ENCODE measurements at places on chromosomes 4 and X. TPM values are rescaled to one million over a fixed set of nuclear protein-coding genes. Genes with fewer than 3 reads are reported as not detected.

GRCh38 chrX:103794119-103794518 lies 17.5 kb downstream of the PLP1 start:
- peak overlapping the region; percentile 67 for H3K27ac ChIP-seq
- no peak for DNase-seq
- H3K27me3 ChIP-seq = peaks cover 2% of the 10 kb centered on the region
- H3K4me3 ChIP-seq = no peak overlapping the region
- peaks cover 4% of the 10 kb centered on the region for H3K4me1 ChIP-seq

DNA sequence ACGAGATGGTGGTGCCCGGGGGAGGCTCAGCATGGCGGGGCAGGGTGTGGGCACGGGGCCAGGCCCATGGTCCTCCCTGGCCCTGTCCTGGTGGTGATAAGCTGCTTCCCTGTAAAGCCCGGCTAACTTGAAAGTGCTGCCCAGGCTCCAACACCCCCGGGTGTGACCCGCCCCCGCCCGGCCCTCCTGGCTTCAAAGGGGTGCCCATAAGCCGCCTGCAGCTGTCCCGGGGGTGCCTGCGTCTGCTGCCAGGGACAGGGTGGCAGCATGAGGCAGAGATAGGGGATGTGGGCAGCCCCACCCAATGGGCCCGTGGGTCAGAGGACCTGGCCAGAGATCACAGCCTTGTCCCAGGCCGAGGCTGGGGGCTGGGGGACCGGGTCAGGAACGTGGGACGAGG lies 18.1 kb downstream of the FGFRL1 start:
- H3K4me1 ChIP-seq = peaks cover 2% of the 10 kb centered on the region
- peaks cover 2% of the 10 kb centered on the region for H3K36me3 ChIP-seq
- H3K4me3 ChIP-seq = no peak overlapping the region

MAGEA8 gene
- not detected for polyA plus RNA-seq

DNA sequence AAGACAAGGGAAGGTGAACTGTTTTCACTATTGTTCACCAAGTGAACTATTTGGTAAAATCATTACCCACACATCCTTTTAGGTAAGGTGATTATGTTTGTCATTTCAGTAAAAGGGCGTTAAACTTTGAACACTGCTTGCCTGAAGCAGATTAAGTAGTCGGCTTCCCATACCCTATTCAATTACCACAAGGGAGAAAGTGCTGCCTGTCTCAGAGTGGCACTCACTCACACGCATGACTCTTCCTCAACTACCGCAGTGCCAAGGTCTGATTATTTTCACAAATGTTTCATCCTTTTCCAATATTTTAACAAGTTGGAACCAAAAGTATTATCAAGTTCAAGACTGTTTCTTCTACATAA lies 11.0 kb downstream of the VEGFC start:
- no peaks in the 10 kb centered on the region for H3K27me3 ChIP-seq
- no peaks in the 10 kb centered on the region for H3K36me3 ChIP-seq
- peaks cover 15% of the 10 kb centered on the region for H3K4me1 ChIP-seq
- no peak for DNase-seq
- no peak overlapping the region for H3K4me3 ChIP-seq

DNA sequence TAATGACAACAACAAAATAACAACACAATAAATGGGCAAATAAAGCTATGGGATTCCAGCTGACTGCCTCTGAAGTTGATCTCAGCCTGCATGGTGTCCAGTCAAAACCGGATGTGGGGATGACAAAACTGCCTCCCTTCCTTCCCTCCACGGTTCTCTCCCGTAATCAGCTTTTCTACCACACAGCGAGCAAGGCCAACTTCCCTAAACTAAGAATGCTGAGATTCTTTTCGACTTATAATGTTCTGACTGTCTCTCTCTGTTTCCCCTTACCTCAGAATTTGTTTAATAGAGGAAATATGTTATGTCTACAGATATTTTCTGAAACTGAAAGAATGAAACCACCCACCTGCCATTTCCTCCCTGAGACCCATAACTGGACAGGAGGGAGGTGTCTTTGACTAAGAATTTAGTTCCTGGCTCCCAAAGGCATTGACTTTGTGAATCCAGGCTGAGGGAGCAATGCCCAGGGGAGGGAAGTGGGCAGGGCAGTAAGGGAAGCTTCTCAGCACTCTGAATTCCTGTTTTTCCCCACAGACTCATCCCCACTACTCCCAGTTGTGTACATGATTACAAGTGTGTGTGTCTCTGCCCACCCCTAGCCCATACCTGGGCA lies 1.0 kb upstream of the TLR1 start:
- no peaks in the 10 kb centered on the region for H3K27me3 ChIP-seq
- H3K27ac ChIP-seq = no peak overlapping the region
- H3K36me3 ChIP-seq = no peaks in the 10 kb centered on the region

PNMA6A gene
- 0.56 TPM for polyA plus RNA-seq

DNA sequence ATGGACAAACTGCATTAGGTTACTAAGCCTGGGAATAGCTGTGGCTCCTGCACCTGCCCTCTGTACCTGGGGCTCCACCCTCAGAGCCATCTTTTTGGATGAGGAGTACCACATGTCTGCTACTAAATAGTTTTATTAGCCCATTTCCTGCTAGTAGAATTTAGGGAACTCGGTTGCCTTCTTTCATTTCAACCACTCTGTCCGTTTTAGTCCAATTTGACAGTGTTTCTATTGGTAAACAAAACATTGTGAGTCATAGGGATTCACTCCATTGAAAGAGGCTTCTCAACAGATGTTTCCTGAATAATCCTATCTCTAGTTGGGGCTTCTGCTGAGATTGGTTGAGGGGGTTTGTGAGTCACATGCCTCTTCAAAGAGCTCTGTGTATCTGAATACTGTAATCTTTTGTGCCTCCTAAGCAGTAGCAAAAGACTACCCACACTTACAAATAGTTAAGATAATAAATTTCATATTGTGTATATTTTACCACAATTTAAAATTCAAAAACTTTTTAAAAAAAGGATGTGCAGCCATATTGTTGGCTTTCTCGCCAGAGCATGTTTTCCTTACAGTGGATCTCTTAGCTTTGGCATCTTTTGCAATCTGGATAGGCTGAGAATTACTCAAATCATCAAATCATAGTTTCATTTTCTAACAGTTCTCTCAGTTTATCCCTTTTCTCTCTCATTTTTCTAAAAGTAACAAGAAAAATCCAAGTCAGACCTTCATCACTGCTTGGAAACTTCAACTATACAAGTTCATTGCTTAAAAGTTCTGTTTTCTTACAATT lies 9.9 kb downstream of the FAM200B start:
- H3K27ac ChIP-seq = peak overlapping the region; percentile 61
- H3K4me3 ChIP-seq = no peak overlapping the region
- no peaks in the 10 kb centered on the region for H3K27me3 ChIP-seq
- DNase-seq = peak; percentile 75
- peaks cover 24% of the 10 kb centered on the region for H3K4me1 ChIP-seq

DNA sequence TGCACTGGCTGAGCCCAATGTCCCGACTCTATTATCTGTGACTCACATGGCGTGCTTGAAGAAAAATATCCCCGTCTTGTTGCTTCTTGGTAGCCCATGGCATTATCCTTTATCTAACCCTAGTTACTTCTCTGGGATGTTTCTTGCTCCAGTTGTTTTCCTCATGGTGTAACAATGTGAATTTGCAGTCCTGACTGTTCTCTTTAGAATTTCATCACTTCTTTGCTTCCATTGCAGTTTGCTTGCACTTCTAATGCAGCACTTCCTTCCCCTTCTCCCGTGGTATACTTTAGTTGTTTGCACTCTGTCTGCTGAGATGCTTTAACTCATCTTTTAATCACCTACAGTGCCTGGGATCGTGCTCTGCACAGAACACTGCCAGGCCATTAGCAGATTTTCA lies 126.9 kb downstream of the MAML3 start:
- no peaks in the 10 kb centered on the region for H3K4me1 ChIP-seq
- DNase-seq = no peak
- H3K4me3 ChIP-seq = no peak overlapping the region
- H3K27me3 ChIP-seq = no peaks in the 10 kb centered on the region

GRCh38 chr4:6501171-6501570 lies 28.8 kb upstream of the PPP2R2C start:
- no peak overlapping the region for H3K4me3 ChIP-seq
- no peaks in the 10 kb centered on the region for H3K4me1 ChIP-seq
- H3K36me3 ChIP-seq = no peaks in the 10 kb centered on the region
- H3K27me3 ChIP-seq = no peaks in the 10 kb centered on the region
- H3K27ac ChIP-seq = no peak overlapping the region
- DNase-seq = no peak

- no peak for DNase-seq
- no peak overlapping the region for H3K27ac ChIP-seq
- no peak overlapping the region for H3K4me3 ChIP-seq
- no peaks in the 10 kb centered on the region for H3K4me1 ChIP-seq
Observed at GRCh38 chr4:80492761-80493160, 157.2 kb downstream of the CFAP299 start.
